ENCODE measurements at places on chromosomes 4 and X. TPM values are rescaled to one million over a fixed set of nuclear protein-coding genes. Genes with fewer than 3 reads are reported as not detected.

DNA sequence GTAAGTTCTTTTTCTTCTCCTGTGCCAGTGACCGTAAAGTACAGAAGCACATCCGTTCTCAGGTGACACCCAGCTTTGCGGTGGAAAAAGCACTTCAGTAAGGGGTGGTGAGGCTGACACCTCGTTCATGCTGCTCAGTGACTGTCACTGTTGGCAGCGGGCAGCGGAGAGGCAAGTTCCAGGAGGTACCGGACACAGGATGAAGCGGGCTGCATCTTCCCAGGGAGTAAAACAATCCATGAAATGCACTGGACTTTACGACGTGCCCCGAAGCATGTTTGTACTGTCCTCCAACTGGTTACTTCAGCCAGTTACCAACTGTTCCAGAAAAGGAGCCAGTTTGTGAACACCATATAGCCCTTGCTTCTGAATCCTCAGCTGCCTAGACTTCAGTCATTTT lies 110.7 kb downstream of the ZNF827 start:
- no peak for DNase-seq
- no peaks in the 10 kb centered on the region for H3K27me3 ChIP-seq
- H3K27ac ChIP-seq: no peak overlapping the region

DNA sequence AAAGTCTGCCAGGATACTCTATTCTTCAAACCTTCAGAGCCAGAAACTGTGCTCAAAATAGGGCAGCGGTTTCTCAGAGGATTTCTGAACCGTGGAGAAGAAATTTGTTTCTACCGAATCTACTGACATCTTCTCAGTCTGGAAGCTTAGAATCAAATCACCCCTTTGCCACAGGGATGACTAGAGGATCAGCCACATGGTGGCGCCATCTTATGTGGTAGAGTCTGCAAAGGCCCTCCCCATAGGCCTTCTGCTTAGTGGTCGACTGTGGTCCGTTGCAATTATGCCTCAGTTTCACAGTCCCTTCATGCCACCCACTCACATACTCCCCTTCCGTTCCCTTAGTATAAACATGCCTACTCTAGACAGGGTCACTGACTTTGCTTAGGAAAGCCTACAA lies 680.7 kb upstream of the SPANXN1 start:
- H3K4me1 ChIP-seq: no peaks in the 10 kb centered on the region
- DNase-seq: no peak
- no peak overlapping the region for H3K4me3 ChIP-seq
- H3K27ac ChIP-seq: no peak overlapping the region

The NKX3-2 gene
- total RNA-seq: 0.35 TPM

The ANTXR2 gene
- 47.4 TPM for total RNA-seq

The STATH gene
- not detected for total RNA-seq
